Activated CD4-positive, alpha-beta T cell treated with anti-CD3 and anti-CD28 coated beads, Interleukin-10, Interleukin-2, amounts not matched to agents 100 ng/mL and 50 ng/mL, durations not matched to agents 16 hours and 8 hours (primary cell): ENCODE measurements at places on chromosomes 2 and 18.

- no peak for DNase-seq
These were observed 1.4 kb downstream of the PARD6G start for GRCh38 chr18:80245781-80246444.

- DNase-seq = no peak
These were observed 77.5 kb downstream of the VAPA start for GRCh38 chr18:9991011-9992000.

- no peak for DNase-seq
These were observed 122.6 kb downstream of the PLEKHA3 start for GRCh38 chr2:178602901-178603300.

DNA sequence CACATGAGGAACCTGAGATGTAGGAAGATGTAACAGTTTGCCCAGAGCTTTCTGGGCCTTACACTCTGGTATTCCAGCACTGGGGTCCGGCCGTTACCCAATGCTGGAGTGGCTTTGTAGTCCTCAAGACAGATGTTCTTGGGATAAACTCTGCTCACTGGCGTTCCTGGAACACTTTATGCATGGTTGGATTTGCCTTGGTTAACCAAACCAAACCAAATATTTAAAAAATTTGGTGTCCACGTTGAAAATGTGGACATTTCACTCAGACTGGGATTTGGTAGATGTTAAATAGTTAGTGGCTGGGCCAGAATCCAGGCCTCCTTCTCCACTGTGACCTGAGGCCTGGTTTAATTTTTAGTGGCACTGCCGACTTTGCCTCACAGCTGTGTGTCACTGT, 81.5 kb downstream of the ACOXL start:
- no peak for DNase-seq

DNA sequence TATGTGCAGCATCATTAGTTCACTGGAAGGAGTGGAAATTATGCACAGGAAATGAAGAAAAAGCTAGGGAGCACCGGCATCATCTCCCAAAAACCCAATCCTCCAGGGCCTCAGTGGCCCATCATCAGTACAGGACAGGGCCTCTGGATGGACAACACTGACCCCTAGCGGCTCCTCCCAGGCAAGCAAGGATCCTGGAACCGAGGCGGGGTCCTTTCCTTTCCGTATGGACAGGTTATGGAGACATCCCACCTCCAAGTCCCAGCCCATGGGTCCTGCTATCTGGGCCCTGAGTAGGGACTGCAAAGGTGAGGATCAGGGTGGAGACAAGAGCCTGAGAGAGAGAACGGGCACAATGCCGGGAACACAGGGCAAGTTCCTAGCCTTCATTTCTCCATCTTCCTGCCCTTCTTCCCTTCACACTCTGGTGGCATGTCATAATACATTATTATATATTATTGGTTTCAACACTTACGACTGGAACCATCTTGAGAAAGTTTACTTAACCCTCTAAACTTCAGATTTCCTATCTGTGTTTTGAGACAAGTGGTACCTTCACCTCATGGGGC, 68.2 kb downstream of the ZNF516 start:
- DNase-seq = peak; percentile 16
